ENCODE measurements at places on chromosomes 7 and 10.

GRCh38 chr10:97836446-97836845 lies 13.2 kb upstream of the GOLGA7B start:
- no peak for DNase-seq

GRCh38 chr7:151923097-151923876 lies 33.0 kb upstream of the GALNTL5 start:
- no peak for DNase-seq

- peak; percentile 30 for DNase-seq
Measured at GRCh38 chr10:43610636-43611035, 4.4 kb downstream of the ZNF485 start.

GRCh38 chr10:1205450-1206030 lies 149.4 kb downstream of the WDR37 start:
- DNase-seq, result no peak

DNA sequence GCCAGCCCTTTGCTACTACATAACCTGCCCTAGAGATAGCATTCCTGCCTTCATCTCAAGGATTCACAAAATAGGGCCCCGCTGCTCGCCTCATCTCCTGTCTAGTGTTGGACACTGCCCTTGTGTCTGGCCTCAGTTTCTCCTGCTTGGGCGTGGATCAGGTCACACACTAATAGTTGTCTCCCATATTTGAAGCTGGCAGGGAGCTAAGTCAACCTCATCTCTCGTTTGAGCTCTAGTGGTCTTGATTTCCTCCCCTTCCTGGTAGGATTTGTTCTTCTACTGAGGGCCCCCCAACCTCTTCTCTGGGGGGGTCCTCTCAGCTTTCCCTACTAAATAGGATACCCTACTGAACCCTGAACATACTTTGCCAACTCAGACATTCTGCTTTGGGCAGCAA lies 42.2 kb downstream of the ADCYAP1R1 start:
- DNase-seq, result no peak
